ENCODE measurements at places on chromosomes 5 and 9. TPM values are rescaled to one million over a fixed set of nuclear protein-coding genes. Genes with fewer than 3 reads are reported as not detected.
A peak's percentile ranks its signal among the peaks of the same experiment; 100 is the strongest.

DNA sequence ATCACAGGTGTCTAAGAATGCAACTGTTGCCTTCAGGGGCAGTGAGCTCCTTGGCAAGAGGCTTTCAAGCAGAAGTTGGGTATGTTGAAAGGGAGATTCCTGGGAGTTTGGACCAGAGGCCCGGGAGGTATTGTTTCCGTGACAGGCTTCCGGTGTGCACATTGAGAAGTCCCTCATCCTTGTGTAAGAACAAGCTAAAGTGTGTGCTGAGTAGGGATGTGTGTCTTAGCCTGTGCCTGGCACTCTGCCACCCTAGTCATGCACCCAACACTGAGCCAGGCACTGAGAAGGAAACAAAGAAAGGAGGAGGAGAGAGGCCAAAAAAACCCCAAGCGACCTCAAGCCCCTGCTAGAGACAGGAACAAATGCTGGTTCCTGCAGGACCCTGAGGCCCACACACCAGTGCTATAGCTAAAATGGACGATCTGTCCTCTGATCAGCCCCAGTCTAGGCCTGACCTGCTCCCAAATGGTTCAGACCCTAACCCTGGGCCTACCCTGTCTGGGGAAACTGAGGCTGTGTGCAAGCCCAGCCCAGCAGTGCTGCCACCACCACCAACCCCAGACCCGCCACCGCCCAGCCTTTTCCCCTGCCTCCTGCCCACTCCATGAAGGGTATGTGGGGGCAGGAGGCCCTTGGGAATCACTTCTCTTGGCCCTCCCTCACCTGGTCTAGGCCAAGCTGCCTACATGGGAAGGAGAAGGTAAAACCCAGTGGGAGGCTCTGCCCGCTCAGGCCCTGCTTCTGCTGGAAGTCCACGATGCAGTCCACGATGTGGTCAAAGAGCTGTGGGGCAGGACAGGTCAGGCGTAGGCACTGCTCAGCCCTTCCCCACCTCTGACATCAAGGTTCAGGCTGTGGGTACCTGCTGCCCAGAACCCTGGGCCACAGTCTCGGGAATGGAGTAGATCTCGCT is 12.6 kb downstream of the HK3 start:
- DNase-seq: no peak
- H3K4me1 ChIP-seq: no peaks in the 10 kb centered on the region
- H3K36me3 ChIP-seq: no peaks in the 10 kb centered on the region
- no peak overlapping the region for H3K4me3 ChIP-seq
- H3K27ac ChIP-seq: no peak overlapping the region
- H3K27me3 ChIP-seq: no peaks in the 10 kb centered on the region

Gene LHX3
- not detected for total RNA-seq

Gene SKIC3
- total RNA-seq: 65.2 TPM

DNA sequence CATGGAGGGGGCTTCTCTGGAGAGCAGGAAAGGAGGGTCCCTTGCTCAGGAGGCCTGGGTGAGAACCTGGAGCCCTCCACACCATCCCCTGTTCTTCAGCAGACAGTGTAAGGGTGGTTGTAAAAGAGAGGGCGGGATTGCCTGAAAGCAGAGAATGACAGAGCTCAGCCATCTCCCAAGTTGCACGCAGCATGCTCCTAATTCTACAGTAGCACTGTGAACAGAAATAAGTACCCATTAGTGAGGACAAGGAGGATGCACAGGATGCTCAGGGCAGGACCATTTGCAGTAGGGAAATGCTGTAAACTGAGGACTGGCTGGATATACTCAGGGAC is 8.4 kb downstream of the CCDC69 start:
- DNase-seq: no peak
- no peaks in the 10 kb centered on the region for H3K27me3 ChIP-seq
- peaks cover 97% of the 10 kb centered on the region for H3K4me1 ChIP-seq
- H3K4me3 ChIP-seq: peak overlapping the region; percentile 85
- H3K36me3 ChIP-seq: peaks cover 9% of the 10 kb centered on the region
- peak overlapping the region; percentile 59 for H3K27ac ChIP-seq

DNA sequence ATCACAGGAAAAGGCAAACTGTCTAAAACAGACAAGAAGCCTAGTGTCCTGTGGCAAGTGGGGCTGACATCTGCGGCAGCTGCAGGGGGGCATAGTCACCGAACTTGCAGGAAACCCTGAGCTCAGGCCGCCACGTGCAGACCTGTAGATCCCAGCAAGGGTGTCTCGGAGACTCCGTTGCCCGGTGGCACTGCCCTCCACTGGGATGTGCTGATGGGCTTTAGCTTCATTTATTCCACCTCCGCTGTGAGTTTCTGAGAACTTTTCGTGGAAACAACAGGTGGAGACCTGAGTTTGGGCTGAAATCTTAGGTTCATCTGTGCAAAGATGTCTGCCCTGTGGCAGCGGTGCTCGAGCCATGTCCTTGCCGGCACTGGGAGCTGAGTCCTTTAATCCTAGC is 22.1 kb downstream of the CEP72 start:
- peaks cover 14% of the 10 kb centered on the region for H3K36me3 ChIP-seq
- no peaks in the 10 kb centered on the region for H3K4me1 ChIP-seq
- no peak overlapping the region for H3K4me3 ChIP-seq

Gene RUFY1
- 40.4 TPM for total RNA-seq

Gene ELOVL7
- 0.18 TPM for total RNA-seq

DNA sequence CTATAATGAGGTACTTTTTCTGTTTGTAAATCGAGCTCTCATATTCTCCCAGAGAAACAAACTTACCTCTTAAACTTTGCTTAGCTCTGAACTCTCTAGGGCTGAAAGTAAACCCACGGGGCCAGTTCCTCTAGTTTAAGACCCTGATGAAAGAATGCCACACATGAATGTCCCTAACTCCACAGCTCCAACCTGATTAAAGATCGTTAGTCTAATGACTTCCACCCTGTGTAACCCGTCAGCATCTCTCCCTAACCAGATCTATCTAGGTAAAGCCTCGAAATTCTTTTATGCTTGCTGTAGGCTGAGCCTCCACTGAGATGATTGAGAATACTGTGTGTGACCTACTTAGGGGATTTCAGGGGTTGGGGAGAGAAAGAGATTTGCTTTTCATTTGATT is 27.0 kb downstream of the ADRA1B start:
- no peaks in the 10 kb centered on the region for H3K27me3 ChIP-seq
- no peak for DNase-seq
- H3K36me3 ChIP-seq: no peaks in the 10 kb centered on the region
- no peaks in the 10 kb centered on the region for H3K4me1 ChIP-seq
- H3K27ac ChIP-seq: no peak overlapping the region

Gene MCC
- 4.2 TPM for total RNA-seq

Gene OR1Q1
- not detected for total RNA-seq

Gene SLC25A48
- not detected for total RNA-seq

DNA sequence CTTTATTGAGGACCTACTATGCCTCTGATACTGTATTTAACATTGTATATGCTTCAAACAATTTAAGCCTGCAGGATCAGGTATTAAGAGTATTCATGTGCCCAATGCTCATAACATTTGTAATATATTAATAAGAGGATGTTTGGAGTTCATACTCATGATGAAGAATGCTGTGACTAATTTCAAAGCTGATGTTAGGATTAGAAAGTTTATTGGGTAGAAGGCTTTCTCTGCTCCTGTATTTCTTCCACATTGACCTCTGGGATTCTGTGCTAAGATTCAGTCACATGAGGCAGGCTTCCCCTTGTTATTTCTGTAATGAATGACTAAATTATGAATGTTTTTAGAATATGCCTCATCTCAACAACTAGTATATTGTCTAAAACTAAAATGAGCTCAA is 456.4 kb downstream of the NFIB start:
- H3K4me3 ChIP-seq: no peak overlapping the region
- no peak overlapping the region for H3K27ac ChIP-seq
- no peaks in the 10 kb centered on the region for H3K27me3 ChIP-seq
- H3K36me3 ChIP-seq: no peaks in the 10 kb centered on the region

DNA sequence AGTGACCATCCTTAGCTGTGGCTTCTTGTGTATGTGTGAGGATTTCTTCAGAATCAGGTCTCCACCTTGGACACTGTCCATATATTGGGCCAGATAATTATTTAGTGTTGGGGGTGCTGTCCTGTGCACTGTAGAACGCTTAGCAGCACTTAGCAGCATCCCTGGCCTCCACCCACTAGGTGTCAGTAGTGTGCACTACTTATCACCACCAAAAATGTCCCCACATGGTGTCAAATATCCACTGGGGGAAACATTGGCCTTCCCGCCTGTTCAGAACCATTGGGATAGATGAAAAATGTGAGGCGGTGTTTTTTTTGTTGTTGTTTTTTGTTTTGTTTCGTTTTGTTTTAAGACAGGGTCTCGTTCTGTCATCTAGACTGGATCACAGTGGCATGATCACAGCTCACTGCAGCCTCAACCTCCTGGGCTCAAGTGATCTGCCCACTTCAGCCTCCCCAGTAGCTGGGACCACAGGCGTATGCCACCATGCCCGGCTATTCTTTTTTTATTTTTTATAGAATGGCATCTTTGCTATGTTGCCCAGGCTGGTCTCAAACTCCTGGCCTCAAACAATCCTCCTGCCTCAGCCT is 67.7 kb downstream of the TENT4A start:
- H3K27ac ChIP-seq: no peak overlapping the region
- no peaks in the 10 kb centered on the region for H3K27me3 ChIP-seq
- DNase-seq: no peak
- no peaks in the 10 kb centered on the region for H3K36me3 ChIP-seq

DNA sequence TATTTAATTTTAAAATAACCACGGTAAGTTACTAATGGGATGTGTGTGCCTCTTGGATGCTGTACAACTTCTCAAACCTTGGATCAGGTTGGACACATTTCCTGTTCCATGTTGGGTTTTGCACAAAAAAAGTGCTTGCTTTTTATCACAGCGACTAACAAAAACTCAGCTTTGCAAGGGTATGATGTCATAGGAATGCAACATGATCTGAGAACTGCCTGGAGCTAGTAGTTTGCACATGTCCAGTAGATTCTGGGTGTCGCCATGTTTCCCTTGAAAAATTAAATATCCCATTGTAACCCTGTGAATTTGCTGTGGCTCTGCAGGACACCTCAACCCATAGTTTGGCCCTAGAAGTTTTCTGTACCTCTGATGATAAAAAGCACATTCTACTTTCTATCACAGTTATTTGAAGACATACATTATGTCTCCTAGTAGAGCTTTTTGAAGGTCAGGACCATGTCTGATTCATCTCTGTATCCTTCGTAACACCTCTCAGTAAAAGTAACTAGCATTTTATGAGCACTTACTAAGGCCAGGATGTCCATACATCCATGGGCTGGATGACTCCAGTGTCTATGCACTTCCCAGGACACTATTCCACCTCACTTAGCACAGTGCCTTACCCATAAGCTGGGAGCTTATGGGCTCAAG is 11.5 kb upstream of the FRMPD1 start:
- no peak overlapping the region for H3K27ac ChIP-seq
- H3K27me3 ChIP-seq: no peaks in the 10 kb centered on the region
- no peak for DNase-seq
- H3K4me1 ChIP-seq: no peaks in the 10 kb centered on the region

Gene TCF7
- total RNA-seq: 89.7 TPM

DNA sequence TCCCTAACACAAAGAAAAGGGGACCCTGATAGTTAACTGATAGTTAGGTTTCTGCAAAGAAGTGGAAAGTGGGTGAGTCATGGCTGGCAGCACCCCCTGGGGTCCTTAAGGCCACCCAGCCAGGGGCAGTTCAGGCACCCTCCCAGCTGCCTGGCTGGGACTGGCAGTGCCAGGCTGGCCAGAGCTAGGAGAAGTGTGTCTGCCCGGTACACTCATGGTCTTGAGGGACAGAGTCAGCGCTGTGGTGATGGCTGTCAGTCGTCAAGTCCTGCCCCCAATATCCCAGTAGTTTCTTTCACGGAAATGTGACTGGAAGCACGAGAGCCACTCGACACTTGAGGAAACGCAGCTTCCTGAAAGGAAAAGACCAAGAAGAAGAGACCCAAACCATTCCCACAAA is 22.3 kb upstream of the CNOT6 start:
- DNase-seq: no peak
- no peaks in the 10 kb centered on the region for H3K27me3 ChIP-seq
- H3K27ac ChIP-seq: no peak overlapping the region
- H3K36me3 ChIP-seq: no peaks in the 10 kb centered on the region

DNA sequence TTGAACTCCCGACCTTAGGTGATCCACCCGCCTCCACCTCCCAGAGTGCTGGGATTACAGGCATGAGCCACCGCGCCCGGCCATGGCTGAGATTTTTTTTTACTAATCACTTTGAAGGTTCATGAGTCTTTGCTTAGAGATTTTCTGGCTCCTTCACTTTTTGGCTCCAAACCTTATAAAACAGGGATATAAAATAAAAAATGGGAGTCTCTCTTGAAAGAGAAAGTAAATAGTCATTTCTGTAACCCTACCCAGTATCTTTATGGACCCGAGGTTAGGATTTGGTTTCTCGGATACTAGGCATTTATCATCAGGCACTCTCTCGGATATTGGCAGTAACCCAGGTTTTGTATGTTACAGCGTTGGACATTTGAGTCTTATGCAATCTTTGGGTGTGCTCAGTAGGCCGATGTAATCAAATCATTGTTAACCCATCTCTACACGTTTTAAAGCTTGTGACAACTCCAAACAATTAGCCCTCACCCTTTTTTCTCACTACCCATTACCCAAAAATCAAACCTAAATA is 25.3 kb downstream of the STXBP1 start:
- no peak for DNase-seq
- no peak overlapping the region for H3K4me3 ChIP-seq
- no peak overlapping the region for H3K27ac ChIP-seq
- no peaks in the 10 kb centered on the region for H3K27me3 ChIP-seq
- H3K36me3 ChIP-seq: no peaks in the 10 kb centered on the region

GRCh38 chr9:87068177-87068840 is 121.0 kb upstream of the GAS1 start:
- no peaks in the 10 kb centered on the region for H3K27me3 ChIP-seq
- no peaks in the 10 kb centered on the region for H3K36me3 ChIP-seq
- H3K27ac ChIP-seq: no peak overlapping the region
- H3K4me3 ChIP-seq: no peak overlapping the region

GRCh38 chr5:19616701-19617215 is 371.2 kb downstream of the CDH18 start:
- H3K4me3 ChIP-seq: no peak overlapping the region
- no peak for DNase-seq
- no peak overlapping the region for H3K27ac ChIP-seq

- H3K27me3 ChIP-seq: no peaks in the 10 kb centered on the region
- no peak overlapping the region for H3K27ac ChIP-seq
- no peaks in the 10 kb centered on the region for H3K36me3 ChIP-seq
Measured at GRCh38 chr9:9730174-9730573, 882.6 kb downstream of the PTPRD start.

Gene ARAP3
- 7.9 TPM for total RNA-seq

- no peak overlapping the region for H3K4me3 ChIP-seq
- H3K27me3 ChIP-seq: no peaks in the 10 kb centered on the region
- no peak overlapping the region for H3K27ac ChIP-seq
- no peaks in the 10 kb centered on the region for H3K4me1 ChIP-seq
Measured at GRCh38 chr5:171505473-171506043, 86.1 kb downstream of the FGF18 start.

Gene RGS7BP
- total RNA-seq: not detected

GRCh38 chr9:135414293-135414692 is 65.3 kb upstream of the PPP1R26 start:
- H3K27ac ChIP-seq: no peak overlapping the region
- H3K4me3 ChIP-seq: no peak overlapping the region
- no peak for DNase-seq
- peaks cover 4% of the 10 kb centered on the region for H3K27me3 ChIP-seq
- no peaks in the 10 kb centered on the region for H3K36me3 ChIP-seq

- no peaks in the 10 kb centered on the region for H3K36me3 ChIP-seq
- no peak for DNase-seq
- no peak overlapping the region for H3K4me3 ChIP-seq
- H3K27ac ChIP-seq: no peak overlapping the region
- H3K4me1 ChIP-seq: no peaks in the 10 kb centered on the region
Measured at GRCh38 chr5:156707750-156708149, 142.3 kb upstream of the PPP1R2B start.

Gene SV2C
- not detected for total RNA-seq

All from CD8-positive, alpha-beta memory T cell (primary cell).